Psoas muscle (tissue), 8 donors: ENCODE measurements at places on chromosomes 7 and 10.

DNA sequence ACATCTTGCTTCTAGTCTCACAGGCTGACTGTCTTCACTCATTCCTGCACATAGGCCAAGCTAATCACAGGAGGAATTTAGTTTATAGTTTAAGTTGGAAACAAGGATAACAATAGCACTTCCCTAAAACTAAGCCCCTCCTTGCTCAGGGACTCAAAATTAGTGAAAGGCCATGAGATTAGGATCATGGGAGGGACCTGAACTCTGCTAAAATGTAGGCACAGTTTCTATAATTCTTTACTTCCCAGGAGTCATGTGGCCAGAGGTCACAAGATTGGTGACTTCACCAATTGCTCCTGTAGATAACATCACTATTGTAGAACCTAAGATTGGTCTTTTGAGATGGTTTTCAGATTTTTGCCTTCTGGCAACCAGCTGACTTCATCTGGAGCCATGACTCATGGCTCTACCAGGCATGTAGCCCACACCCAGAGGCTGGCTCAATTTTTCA, 14.8 kb upstream of the UPP1 start:
- DNase-seq, result no peak

- DNase-seq, result no peak
These were observed 184.8 kb upstream of the NRP1 start for GRCh38 chr10:33519130-33519860.

DNA sequence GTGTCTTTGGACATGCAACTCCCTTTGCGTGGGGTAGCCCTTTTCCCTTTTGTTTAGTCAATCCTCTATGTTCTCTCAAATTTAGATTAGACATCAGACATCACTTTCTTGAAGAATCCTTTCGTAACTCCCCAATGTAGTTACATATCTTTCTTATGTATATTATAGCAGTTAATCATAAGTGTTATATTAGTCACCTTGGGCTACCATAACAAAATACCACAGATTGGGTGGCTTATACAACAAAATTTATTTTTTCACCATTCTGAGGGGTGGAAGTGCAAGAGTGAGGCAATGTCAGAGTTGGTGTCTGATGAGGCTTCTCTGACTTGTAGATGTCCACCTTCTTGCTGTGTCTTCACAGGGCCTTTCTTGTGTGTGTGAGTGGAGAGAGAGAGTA, 105.7 kb downstream of the PHTF2 start:
- no peak for DNase-seq

- no peak for DNase-seq
These were observed 167.5 kb downstream of the ITGB1 start for GRCh38 chr10:32790483-32790882.

- DNase-seq, result no peak
These were observed 82.6 kb upstream of the AOAH start for GRCh38 chr7:36806891-36807290.

- no peak for DNase-seq
These were observed 247.0 kb upstream of the MKI67 start for GRCh38 chr10:128373071-128373749.

DNA sequence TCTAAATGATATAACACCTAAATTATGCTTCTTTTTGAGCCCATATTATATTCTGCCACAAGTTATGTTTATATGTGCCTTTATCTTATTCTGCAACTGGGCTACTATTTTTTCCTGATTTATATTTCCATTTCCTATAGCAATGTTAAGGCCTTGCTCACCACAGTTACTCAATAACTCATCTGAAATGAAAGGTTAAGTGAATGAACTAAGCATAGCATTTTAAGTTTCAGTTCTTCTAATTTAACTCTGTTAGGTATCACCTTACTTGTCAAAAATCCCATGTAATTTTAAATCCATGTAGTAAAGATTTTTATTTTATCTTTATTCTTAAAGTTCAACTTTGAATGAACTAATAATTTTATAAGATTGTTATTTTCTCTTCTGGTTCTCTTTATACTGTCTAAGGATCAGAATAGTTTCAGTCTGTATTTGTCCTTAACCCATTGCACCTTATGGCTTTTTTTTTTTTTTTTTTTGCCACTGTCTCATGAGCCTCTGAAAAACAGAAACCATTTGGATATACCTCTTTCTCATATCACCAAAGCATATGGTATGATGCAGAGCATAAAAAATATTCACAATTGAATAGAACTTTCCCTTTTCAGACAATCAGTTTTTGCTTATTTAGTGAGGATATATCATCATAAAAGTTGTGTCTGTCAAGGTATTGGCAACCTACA, 301.8 kb upstream of the ZWINT start:
- DNase-seq, result no peak

DNA sequence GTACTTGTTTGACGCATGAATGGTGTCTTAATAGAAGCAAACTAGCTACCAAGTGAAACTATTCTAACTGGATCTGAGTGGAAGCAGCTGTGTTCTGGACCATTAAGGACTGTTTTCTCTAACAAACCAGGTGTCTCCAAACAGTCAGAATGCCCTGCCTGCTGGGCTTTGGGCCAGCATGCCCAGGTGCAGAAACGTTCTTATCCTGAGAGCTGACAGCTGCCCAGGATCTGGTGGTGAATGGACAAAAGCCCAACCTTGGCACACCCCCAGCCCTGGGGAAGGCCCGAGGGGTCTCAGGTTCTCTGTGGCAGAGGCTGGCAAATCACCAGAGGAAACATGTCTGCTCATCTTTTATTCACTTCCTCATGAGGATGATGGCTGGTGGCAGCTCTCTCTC, 48.2 kb upstream of the LAMB4 start:
- DNase-seq, result no peak

DNA sequence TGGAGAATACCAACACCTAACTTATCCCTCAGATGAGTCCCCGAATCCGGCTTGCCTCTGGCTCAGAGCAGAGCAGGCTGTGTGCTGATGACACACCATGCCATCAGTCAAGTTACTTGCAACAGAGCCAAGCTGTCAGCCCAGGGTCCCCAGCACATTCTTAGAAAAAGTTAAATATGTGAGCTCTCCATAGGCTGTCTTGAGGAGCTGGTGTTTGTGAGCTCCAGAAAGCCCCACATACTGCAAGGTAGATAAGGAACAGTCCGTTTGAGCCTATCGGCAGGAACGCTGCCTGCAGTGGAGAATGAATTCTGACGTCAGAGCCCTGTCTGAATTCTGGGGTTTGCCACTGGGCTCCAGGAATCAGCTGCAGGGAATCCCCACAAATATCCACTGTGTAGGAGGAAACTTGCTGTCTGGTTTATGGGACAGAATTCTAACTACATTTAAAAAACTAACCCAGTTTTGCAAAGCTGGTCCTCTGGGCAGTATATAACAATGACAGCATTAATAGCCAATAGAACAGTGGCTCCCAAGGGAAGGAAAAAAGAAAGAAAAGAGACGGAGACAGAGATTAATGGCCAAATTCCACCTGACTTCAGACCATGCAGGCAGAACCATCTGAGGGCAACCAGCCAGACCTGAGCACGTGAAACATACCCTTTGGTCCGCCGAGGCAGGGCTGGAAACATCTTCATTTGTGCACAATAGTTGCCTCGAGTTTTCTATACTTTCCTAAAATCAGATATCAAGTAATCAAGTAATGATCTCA, 3.6 kb downstream of the SFXN4 start:
- DNase-seq, result no peak

GRCh38 chr10:45371560-45371959, 2.5 kb upstream of the ALOX5 start:
- DNase-seq, result no peak

GRCh38 chr7:149731207-149731955, 42.0 kb downstream of the ZNF467 start:
- DNase-seq, result peak; percentile 30

GRCh38 chr7:133550145-133550544, 297.3 kb downstream of the EXOC4 start:
- DNase-seq, result no peak

DNA sequence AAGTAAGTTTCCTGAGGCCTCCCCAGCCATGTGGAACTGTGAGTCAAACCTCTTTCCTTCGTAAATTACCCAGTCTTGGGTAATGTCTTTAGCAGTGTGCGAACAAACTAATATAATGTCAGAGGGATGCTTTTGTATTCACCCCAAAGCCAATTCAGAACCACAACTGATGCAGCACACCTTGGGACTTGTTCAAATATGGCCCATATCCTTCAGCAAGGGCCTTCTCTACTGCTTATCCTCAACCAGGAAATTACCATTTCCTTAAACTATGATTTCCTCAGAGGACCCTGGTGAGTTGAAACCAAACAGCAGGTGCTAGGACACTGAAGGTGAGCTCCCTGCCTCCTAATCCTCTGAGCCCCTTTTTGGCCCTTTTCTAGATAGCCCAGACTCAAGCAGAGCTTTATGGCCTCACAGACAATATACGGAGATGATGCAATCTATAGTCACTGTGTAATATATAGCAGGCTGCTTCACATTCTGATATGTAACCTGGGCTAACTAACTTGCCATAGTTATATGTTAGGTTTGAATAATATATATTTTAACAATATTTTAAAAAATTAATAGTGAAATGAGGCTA, 15.2 kb downstream of the SRI start:
- DNase-seq, result no peak

- no peak for DNase-seq
These were observed 18.9 kb downstream of the ABI1 start for GRCh38 chr10:26841733-26842317.

GRCh38 chr10:26571655-26572054, 125.8 kb upstream of the PDSS1 start:
- no peak for DNase-seq

GRCh38 chr7:130095812-130096211, 25.5 kb downstream of the KLHDC10 start:
- DNase-seq, result no peak

DNA sequence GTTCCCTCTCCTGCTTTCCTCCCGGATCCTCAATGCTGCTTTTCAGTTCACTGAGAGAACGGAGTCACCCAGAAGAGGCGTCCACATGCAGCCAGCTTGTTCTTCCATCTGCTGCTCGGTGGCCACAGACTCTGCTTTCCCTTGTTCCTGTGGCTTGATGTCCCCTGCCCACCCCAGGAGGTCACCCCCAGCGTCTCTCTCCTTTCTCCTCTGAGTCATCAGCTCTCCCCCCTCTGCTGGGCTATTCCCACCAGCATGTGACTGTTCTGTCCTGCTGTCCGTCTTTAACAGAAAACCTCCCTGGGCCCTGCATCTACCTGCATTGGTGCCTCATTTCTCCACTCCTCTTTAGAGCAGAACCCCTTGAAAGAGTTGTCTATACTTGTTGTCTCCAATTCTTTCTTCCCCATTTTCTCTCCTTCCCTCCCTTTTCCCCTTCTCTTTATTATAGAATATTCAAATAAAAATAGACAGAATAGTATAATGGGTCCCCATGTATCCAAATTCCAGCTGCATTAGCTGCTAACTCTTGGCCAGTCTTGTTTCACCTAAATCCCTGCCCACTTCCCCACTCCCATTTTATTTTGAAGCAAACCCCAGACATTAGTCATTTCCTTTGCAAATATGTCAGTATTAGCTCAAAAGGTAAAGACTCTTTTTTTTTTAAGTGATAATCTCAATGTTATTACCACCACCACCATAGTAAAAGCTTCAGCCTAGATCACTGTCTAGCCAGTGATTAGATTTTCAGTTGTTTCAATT, 4.1 kb downstream of the ZNF282 start:
- DNase-seq, result peak; percentile 11

- no peak for DNase-seq
These were observed 472.0 kb upstream of the CNTNAP2 start for GRCh38 chr7:145644426-145645134.
